ENCODE measurements at places on chromosomes 2 and 18.

- DNase-seq, result no peak
Measured at GRCh38 chr18:13179566-13180113, 38.9 kb upstream of the LDLRAD4 start.

DNA sequence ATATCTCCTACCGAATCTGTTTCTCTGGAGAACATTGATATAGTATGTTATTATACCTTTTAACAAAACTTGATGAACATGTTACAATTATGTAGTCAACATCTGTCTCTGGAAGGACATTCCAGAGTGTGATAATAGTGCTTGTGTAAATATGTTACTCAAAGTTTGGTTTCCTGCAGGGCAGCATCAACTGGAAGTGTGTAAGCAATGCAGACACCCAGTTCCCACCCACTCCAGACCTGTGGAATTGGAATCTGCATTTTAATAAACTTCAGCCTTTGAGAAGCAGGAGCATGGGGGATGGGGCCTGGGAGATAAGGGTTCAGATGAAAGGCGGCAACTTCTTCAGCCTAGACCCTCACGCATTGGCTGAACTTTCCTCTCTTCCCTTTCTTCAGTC, 398.9 kb downstream of the RND3 start:
- DNase-seq, result no peak

- no peak for DNase-seq
Measured at GRCh38 chr2:139067072-139067471, 286.9 kb upstream of the NXPH2 start.

GRCh38 chr2:13686262-13686661, 946.3 kb upstream of the LRATD1 start:
- DNase-seq, result no peak

- DNase-seq, result no peak
Measured at GRCh38 chr2:118110991-118111390, 22.7 kb downstream of the INSIG2 start.

DNA sequence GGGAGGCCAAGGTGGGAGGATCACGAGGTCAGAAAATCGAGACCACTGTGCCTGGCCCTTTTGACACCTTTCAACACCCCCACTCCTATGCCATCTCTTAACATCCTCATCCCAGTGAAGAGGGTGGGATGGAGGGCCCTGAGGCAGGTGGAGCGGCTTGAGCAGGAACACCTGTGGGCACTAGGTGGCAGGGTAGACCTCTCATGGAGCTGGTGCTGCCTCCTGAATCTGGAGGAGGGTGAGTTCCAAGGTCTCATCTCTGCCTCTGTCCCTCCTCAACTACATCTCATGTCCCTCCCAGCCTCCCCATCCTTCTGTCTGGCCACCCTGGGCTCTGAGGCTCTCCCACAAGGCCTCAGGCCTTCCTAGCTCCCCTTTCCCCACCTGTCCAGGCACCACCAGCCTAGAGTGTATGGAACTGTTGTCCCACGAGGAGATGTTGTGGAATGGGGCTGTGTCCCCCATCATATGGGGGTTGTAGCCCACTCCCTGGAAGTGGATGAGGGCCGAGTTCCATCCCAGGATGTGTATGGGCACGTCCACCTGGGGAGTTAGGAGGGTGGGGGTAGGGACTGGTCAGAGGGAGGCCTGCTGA, 17.0 kb upstream of the CRYBA2 start:
- DNase-seq, result no peak

GRCh38 chr2:62145478-62146100, 50.3 kb upstream of the B3GNT2 start:
- DNase-seq, result no peak

GRCh38 chr18:48263914-48264902, 145.0 kb downstream of the ZBTB7C start:
- DNase-seq, result no peak
